CD4-positive, alpha-beta T cell treated with Interleukin-6 for 4 hours (primary cell): ENCODE measurements at places on chromosomes 3 and 15.

- DNase-seq, result no peak
These were observed 237.2 kb downstream of the AGBL1 start for GRCh38 chr15:86316726-86317383.

- no peak for DNase-seq
These were observed 15.8 kb downstream of the RBP1 start for GRCh38 chr3:139523718-139524117.

DNA sequence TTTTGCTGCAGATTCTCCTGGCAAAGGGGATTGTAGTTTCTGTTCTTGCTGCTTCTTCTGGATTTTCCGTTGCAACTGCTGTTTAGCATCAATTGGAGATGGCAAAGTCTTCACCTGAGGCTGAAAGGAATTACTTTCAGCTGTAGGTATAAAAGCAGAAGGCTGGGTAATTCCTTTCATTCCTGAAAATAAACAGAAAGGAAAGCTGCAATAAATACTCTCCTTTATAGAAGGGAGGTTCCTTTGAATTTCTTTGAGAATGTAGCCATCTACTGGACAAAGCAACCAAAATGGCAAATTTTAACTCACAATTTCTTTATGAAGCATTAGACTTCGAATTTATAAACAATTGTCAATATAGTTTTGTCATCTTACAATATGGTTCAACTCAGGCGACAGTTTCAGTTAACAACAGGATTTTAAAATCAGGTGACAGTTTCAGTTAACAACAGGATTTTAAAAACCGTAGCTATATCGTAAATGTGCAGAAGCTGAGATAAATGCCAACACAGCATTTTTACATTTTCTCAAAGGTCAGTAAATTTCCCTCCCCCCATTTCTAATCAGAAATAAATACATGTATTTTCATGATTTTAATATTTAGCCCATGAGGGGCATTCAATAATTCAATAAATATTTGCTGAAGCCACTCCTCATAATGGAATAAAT is 104.9 kb upstream of the NEDD4 start:
- DNase-seq, result no peak

DNA sequence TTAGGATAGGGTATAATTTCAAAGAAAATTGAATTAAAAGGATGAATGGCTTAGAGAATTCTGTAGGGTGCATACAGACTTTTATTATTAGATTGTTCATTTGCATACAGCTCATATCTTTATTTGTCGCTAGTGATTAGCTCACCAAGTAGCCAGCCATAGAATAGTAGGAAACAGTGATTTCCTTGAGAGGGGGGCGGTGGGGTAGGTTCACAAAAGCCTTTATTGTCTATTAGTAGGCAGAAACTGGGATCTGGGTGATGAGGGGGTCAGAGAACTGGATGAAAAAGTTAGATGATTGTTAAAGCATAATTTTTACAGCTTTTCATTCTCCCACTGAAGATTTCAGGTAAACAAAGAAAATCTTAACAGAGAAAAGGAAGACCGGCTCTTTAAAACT is 77.6 kb upstream of the RAP2B start:
- DNase-seq, result no peak

- peak; percentile 86 for DNase-seq
These were observed 2.3 kb upstream of the HAPLN3 start for GRCh38 chr15:88897456-88898194.

DNA sequence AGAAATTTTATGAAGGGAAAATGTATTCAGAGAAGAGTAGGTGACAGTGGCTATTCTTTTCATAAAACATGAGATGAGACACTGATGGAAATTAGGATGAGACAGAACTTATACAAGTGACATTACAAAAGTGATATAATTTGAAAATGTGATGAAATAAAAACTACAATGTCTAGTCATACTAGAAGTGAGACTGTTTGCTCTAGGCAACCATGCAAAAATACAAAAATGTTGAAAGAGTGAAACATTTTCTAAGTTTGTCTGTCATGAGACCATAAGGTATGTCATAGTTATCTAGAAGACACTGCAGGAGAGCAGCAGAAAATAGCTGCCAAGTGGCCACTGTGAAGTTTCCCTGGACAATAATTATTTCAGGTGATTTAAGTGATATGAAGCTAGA is 459.5 kb downstream of the DIPK2A start:
- DNase-seq, result no peak

- no peak for DNase-seq
These were observed 78.3 kb upstream of the CDIN1 start for GRCh38 chr15:36501063-36501678.

DNA sequence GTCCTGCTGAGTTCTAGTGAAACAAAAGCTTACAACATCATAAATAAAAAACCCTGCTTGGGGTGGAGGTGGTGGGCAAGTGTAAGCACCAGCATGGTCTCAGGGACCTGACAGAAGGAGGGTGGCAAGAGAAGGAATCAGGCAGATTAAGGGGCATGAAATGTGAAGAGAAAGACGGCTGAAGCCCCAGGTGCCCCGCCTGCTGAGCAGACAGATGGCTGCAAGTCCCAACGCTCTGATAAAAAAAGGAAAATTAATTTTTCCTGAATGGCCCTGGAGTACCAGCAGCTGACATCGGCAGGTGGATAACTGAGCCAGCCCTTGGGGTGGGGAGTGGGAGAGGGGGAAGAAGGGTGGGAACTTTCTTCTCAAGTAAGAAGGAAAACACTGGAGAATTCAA is 137.9 kb downstream of the XXYLT1 start:
- no peak for DNase-seq

GRCh38 chr3:117756563-117756962 is 1047.0 kb downstream of the TUSC7 start:
- no peak for DNase-seq

- no peak for DNase-seq
These were observed 78.8 kb upstream of the SPATA12 start for GRCh38 chr3:56981445-56982230.

DNA sequence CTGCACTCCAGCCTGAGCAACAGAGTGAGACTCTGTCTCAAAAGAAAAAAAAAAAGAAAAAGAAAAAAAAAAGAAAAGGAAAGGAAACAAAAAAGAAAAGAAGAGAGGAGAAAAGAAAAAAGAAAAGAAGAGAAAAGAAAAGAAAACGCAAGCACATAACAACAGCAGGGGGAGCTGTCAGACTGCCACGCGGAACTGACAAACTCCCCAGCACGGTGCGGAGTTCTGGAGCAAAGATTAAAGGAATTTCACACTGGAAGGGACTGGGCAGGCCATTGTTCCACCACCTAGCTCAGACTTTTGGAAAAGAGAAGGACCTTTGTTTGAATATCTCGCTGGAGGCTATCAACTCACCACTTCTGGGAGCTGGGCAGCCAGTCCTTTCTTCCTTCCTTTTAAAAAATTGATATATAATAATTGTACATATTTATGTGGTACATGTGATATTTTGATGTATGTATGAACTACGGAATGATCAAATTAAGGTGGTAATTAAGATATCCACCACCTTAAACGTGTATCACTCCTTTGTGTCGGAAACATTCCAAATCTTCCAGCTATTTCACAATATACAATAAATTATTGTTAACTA is 40.5 kb downstream of the DPPA2 start:
- DNase-seq, result no peak

- peak; percentile 57 for DNase-seq
These were observed 56.8 kb downstream of the DNAH1 start for GRCh38 chr3:52372822-52373504.

- DNase-seq, result no peak
These were observed 6.5 kb downstream of the IGF2BP2 start for GRCh38 chr3:185818267-185818875.

GRCh38 chr3:25041871-25042584 is 386.0 kb upstream of the RARB start:
- no peak for DNase-seq

DNA sequence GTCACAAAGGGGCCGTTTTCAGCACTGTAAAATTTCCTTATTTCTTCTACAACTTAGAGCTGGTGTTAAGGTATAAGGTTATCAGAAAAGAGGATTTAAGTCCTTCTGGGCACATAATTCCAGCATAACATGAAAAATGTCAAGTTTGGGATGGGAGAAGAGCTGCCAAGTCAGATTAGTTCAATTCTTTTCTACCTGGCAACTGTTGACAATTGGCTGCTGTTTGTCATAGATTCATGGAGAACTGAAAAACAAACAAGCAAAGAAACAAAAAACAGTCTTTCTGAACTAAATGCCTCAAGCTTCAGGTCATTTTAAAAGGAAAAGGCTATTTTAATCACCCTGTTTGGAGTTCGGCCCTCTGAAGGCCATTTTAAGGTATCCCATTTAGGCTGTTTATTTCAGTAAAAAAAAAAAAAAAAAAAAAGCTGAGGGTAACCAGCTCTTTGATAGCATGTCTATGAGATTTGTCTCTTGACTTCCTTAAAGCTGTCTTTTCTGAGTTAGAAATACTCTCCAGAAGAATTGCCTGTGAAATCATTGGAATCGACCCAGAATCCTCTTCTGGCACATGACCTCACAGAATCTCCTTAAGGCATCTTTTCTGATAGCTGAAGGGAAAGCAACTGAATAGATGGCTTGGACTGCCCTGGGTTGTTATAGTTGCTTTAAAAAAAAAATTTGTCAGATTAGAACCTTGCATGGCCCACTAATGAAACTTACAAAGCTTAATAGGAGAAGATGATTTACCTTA is 173.3 kb downstream of the SEMA6D start:
- no peak for DNase-seq

DNA sequence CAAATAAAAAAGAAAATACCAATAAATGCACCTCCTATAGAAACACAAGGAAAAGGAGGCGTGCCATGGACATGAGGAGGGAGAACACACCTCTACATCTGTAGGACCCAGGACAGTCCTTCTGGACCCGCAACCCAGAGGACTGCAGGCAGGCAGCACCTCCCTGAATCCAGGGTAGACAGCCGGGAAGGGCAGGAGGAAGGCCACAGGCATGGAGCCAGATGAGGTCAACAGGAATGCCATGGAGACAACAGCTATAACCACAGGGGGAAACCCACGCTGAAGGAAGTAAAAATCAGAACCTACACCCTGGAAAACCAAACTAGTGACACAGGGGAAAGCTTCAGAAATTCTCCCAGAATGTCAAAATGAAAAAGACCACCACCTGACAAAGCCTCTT is 248.8 kb upstream of the NSMCE3 start:
- no peak for DNase-seq

- no peak for DNase-seq
These were observed 189.7 kb downstream of the MEX3B start for GRCh38 chr15:81856001-81856633.

DNA sequence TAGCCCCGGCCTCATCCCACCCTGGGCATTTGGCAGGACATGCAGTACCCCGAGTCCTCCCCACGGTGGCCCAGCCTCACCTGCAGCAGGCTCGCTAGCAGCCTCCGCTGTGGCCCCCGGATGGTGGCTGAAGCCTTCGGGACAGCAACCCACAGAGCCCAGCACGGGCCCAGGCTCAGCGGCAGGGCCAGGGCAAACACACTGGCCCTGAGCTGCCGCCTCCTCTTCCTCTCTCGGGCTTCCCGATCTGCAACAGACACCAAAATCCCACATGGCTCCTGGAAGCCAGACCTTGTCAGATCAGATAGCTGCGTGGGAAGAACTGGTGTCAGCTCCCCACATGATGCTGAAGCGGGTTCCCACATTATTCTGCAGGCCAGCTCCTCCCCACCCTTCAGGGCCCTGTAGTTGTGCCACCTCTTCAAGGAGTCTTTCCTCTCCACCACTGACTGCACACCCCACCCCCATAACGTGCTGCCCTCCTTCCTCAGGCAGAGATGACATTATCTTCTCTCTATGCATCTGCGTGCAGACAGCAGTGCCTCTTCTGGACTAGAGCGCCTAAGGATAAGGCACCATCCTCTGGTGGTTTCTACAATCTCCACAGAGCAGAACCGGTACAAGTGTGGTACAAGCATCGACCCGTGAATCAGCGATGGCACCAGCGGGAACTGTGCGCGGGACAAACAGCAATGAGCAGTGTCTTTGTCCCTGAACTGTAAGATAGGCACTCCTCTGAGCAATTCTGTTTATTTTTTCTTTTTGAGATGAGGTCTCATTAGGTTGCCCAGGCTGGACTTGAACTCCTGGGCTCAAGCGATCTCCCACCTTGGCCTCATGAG is 9.5 kb downstream of the TMEM44 start:
- DNase-seq, result no peak

- DNase-seq, result no peak
These were observed 139.3 kb downstream of the ADAMTS17 start for GRCh38 chr15:100202309-100202960.

DNA sequence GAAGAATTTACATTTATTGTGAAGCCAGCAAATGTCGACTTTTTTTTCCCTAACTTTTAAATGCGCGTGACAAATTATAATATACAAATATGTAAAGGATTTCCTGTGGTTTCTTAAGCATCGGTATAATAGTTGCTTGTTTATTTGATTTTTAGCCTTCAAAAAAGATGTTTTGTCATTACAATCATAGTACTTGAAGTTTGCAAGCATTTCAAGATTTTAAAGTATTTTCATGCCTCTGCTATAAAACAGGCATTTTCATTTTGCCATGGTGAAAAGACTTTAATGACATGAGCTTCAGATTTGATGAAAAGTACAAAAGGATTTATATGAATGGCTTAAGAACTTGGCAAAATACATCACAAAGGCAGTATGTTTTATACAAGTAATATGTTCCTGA is 9.4 kb upstream of the P2RY12 start:
- DNase-seq, result no peak

DNA sequence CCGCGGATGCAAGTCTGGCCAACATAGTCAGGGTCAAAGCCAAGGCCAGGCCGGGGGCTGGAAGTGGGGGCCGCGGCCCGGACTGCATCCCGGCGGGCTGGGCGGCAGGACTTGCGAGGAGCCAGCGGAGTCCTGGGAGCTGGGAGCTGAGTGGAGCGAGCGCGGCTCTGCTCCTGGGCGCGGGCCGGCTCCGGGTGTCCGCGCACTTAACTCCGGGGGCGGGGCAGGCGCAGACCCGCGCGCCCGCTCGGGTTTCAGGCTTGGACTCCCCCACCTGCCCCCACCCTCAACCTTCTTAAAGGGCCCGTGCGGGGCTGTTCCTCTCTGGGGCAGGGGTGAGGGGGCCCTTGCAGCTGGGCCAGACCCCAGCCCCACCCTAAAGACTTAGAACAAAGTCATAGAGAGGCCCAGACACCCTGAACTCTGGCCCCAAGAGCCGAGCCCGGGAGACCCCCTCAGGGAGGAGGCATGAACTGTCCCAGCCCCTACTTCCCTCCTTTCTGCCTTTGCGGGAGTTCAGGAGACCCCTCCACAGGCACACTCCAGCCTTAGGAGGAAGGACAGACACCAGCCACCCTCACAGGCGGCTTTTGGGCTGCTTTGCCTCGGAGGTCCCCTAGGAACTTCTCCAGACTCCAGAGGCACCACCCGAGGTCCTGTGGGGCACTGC is at the start of gene CSPG4:
TSS of gene CSPG4 (minus strand) at position 181 of the 670 bp plus-strand sequence. CDS start at position 88, 93 bp downstream.
- no peak for DNase-seq

DNA sequence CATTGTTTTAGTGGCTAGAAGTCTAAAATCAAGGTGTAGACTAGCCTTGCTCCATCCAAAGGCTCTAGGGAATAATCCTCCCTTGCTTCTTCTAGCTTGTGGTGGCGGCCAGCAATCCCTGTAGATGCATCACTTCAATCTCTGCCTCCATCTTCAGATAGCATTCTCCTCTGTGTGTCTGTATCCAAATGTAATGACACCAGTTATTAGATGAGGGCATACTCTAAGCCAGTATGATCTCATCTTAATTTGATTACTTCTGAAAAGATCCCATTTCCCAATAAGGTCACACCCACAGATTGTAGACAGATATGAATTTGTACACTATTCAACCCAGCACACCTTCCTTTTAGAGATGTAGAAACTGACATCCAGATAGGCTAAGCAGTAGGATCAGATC is 334.5 kb upstream of the KCNMB2 start:
- DNase-seq, result no peak

- no peak for DNase-seq
These were observed 69.7 kb upstream of the ARL6 start for GRCh38 chr3:97694876-97695275.
